ENCODE measurements at places on chromosomes 7 and 10.

- DNase-seq = peak; percentile 22
Observed at GRCh38 chr10:15472431-15473395, 101.6 kb upstream of the FAM171A1 start.

DNA sequence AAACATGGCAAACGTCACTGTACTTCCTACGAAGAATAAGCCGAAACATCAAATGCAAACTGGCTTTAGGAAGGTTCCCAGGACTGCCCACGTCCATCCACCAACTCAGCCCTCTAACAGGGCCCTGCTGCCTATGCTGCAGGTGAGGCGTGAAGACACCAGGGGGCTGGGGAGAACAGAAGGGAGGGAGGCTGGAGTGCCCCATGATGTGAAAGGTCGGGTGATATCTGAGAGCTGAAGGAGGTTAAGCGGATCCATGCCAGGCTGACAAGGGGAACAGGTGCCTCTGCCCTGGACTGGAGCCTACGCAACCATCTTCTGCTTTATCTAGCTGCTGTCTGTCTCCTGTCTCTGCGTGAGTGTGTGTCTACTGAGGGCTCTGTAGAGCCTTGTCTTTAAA, 40.2 kb upstream of the ATP6V0A4 start:
- DNase-seq = no peak

DNA sequence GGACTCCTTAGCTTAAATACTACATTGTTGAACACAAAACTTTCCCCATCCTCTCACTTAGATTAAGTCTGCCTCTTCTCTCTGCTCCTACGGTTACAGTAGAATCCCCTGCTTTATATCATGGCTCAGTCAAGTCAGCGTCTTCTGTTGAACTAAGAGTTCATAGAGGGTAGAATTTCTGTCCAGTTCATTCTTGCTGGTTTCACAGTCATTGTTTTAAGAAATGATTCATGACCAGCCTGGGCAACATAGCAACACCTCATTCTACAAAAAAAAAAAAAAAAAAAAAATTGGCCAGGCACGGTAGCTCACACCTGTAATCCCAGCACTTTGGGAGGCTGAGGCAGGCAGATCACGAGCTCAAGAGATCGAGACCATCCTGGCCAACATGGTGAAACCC, 3.7 kb upstream of the ZFYVE27 start:
- no peak for DNase-seq

- DNase-seq = no peak
Observed at GRCh38 chr7:100802951-100803350, 24.4 kb downstream of the EPHB4 start.

GRCh38 chr7:100437150-100438100, 1.1 kb upstream of the PPP1R35 start:
- DNase-seq = no peak

GRCh38 chr10:130994845-130995244, 316.7 kb downstream of the TCERG1L start:
- no peak for DNase-seq

DNA sequence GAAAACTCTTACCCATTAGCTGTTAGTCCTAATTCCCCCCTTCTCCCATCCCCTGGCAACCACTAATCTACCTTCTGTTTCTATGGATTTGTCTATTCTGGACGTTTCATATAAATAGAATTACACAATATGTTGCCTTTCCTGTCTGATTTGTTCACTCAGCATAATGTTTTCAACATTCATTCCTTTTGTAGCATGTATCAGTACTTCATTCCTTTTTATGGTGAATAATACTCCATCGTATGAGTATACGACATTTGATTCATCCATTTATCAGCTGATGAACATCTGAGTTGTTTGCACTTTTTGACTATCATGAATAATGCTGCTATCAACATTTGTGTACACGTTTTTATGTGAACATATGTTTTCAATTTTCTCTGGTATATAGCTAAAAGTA, 4.4 kb upstream of the FRAT1 start:
- no peak for DNase-seq

- no peak for DNase-seq
Observed at GRCh38 chr10:76973091-76974016, 664.3 kb downstream of the KCNMA1 start.

DNA sequence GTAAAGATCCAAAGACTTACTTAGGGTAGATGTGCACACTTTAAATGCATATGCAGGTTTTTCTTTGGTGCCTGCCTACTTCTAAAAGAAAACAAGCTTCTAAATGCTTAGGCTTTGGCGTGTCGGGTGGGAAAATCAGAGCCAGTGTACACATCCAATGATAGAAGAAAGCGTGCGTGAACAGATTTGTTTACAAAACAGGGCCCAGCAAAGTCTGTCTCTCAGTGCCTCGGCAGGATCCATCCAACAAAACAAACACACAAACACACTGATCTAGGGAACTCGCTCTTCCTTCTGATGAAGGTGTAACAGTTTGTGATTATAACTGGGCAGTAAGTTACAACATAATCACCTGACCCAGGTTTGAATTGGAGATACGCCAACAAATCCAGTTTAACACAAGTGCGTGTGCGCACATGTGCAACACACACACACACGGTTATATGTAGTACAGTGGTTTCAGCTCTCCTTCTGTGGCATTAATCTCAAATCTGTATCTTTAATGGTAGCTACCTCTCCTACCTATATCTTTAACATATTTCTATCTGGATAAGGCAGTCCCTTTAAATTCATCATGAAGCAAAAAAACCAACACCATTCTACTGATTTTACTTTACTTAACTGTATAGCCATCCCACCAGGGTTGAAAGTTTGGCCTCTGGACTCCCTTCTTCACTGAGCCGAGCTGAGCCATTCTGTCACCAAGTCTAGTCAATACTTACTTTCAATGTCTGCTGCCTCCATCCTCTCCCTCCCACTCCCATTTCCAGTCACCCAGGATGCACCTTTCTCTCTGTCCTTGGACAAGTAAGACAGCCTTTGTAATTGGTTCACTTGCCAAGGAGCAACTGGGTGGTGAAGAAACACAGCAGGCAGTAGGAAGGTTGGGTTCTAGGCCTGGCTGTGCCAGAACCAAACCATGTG, 184.4 kb upstream of the KLF14 start:
- DNase-seq = no peak

- no peak for DNase-seq
Observed at GRCh38 chr10:44284198-44285084, 100.5 kb downstream of the CXCL12 start.

GRCh38 chr7:81926-82756, 110.2 kb upstream of the FAM20C start:
- DNase-seq = no peak

- no peak for DNase-seq
Observed at GRCh38 chr10:95536894-95537541, 24.2 kb downstream of the SORBS1 start.

- no peak for DNase-seq
Observed at GRCh38 chr7:54615537-54615936, 73.4 kb downstream of the VSTM2A start.

- no peak for DNase-seq
Observed at GRCh38 chr10:125149036-125149679, 11.2 kb downstream of the CTBP2 start.

- no peak for DNase-seq
Observed at GRCh38 chr7:22791204-22792158, 31.2 kb downstream of the TOMM7 start.

DNA sequence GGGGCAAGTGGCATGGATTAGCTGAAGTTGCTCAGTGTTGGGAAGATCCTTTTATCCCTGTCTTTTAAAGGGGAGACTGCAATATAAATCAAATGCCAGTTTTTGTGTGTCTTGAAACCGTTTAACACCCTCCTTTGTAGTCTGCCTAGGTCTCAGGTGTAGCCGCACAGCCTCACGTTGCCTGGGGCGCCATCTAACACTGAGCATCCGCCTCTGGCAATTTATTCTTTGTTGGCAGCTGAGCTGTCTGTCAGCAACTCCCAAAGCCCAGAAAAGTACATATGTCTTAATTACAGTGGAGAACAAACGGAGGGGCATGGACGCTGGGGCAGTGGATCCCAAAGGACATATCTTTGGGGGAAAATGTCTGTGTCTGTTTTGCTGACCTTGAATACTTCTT, 254.7 kb downstream of the STK31 start:
- no peak for DNase-seq

- no peak for DNase-seq
Observed at GRCh38 chr10:124688889-124689670, 55.1 kb downstream of the FAM53B start.
